ENCODE measurements at places on chromosomes 12 and 14.

GRCh38 chr14:31154956-31155355, 52.6 kb downstream of the HECTD1 start:
- DNase-seq: no peak

- DNase-seq: no peak
These were observed 24.5 kb downstream of the FIGNL2 start for GRCh38 chr12:51823875-51824565.

DNA sequence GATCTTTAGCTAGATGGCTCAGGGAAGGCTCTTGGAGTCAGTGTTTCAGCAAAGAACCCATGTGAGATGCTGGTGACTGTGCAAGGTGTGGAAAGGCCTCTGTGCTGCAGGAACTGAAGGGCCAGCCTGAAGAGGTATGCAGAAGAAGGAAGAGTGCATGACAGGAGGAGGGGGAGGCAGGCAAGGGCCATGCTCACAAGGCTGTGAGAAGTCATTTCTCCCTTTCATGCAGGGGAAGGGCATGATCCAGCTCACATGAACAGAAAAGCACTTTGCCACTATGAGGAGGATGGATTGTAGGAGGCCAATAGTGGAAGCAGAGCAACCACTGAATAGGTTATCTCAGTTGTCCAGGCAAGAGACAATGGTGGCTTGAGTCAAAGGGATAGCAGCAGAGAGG, 83.7 kb downstream of the SSPN start:
- DNase-seq: no peak

- no peak for DNase-seq
These were observed 281.1 kb downstream of the AACS start for GRCh38 chr12:125346362-125346761.

- DNase-seq: no peak
These were observed 48.7 kb upstream of the ABCC9 start for GRCh38 chr12:21989819-21990412.

DNA sequence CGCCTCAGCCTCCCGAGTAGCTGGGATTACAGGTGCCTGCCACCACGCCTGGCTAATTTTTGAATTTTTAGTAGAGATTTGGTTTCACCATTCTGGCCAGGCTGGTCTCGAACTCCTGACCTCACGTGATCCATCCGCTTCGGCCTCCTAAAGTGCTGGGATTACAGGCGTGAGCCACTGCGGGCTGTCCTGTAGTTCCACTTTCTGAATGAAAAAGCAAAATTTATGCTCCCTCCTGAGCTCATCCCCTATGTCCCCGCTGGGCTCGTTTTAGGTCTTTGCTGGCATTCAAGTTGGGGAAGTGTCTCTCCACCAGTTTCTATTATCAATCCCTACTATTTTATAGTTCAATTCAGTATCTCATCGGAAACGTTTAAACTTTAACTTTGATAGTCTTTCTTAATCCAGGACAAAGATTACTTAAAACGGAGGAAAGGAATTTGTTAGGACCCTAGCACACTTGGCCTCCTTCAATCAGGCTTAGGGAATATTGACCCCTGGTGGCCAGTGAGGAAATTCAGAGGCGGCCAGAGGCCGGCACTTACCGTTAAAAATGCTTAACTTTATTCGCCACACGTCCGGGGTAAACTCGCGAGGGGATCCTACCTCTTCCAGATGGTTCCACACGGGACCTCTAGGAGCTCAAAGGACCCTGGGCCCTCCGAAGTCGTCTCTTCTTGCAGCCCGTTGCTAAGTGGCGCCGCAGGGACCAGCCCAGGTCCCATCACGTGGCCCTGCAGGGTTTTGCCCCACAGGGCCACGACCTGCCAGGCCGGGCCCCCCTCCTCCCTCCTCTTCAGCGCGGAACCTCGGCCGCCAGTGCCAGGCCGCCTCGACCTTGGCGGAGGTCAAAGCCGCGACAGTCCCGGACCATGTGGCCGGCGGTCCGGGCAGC, 11.4 kb upstream of the DNAL1 start:
- peak; percentile 52 for DNase-seq

GRCh38 chr12:2627835-2628191, 167.0 kb upstream of the FKBP4 start:
- no peak for DNase-seq

GRCh38 chr12:88750867-88751543, 170.7 kb upstream of the KITLG start:
- no peak for DNase-seq

DNA sequence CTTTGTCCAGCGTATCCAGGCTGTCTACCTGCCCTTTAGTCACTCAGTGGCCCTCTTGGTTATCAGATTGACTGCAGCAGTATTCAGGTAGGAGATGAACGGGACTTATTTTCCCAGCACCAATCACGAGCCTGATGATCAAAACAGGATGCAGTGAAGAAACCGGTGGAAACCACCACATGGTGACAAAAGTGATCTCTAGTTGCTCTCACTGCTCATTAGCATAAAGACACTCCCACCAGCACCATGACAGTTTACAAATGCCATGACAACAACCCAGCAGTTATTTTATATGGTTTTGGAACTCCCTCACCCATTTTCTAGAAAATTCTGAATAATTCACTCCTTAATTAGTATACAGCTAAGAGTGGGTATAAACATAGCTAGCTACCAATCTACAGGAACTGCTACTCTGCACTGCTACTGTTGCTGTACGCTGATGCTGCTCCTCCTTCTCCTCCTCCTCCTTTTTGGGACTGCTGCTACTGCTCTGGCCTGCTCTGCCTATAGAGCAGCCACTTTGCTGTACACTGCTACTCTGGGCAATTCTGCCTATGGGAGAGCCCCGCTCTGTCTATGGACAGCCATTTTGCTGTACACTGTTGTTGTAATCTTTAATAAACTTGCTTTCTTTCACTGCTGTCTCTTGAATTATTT, 142.5 kb upstream of the SSTR1 start:
- peak; percentile 32 for DNase-seq

GRCh38 chr12:16949371-16949770, 343.4 kb upstream of the LMO3 start:
- no peak for DNase-seq

GRCh38 chr12:129325566-129325965, 472.3 kb downstream of the GLT1D1 start:
- no peak for DNase-seq

- no peak for DNase-seq
These were observed 179.9 kb upstream of the PELI2 start for GRCh38 chr14:55938249-55938791.

DNA sequence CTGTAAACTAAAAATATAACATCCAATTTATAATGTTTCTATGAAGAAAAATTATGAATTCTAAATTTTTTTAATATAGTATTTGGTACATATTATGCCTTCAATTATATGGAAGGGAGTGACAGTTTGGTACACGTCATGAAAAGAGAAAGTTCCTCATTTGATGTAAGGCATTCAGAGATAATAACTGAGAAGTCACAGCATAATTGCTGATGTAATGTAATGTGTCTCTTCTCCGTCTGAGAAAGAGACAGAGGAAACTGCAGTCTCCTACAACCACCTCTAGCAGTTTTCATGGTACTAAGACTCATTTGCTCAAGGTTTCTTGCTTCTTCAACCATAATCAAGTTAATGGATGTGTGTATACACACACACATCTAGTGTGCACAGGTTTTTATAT, 2.3 kb upstream of the CD69 start:
- no peak for DNase-seq

- DNase-seq: no peak
These were observed 1.2 kb downstream of the VWF start for GRCh38 chr12:6123258-6123657.

GRCh38 chr12:13124656-13125505, 21.4 kb upstream of the GSG1 start:
- no peak for DNase-seq

GRCh38 chr12:11991604-11992003, 79.1 kb upstream of the BCL2L14 start:
- DNase-seq: no peak

GRCh38 chr12:77559400-77560074, 271.2 kb upstream of the NAV3 start:
- DNase-seq: no peak

DNA sequence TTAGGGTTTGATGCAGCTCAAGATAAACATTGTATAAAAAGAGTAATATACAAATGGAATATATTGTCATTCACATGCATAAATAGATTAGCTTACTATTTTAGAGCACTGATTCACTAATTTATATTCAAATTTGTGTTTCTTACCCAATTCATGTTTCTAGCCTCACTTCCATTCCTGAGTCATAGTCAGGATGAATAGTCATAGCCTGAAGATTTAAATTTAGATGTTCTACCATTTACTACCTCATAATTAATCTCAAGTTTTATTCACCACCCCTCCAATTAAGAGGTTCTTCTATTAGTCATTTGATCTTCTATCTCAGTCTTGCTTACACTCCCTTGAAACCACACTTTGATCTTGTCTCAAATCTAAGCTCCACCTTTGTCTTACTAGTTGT, 38.7 kb downstream of the ANO4 start:
- DNase-seq: no peak

DNA sequence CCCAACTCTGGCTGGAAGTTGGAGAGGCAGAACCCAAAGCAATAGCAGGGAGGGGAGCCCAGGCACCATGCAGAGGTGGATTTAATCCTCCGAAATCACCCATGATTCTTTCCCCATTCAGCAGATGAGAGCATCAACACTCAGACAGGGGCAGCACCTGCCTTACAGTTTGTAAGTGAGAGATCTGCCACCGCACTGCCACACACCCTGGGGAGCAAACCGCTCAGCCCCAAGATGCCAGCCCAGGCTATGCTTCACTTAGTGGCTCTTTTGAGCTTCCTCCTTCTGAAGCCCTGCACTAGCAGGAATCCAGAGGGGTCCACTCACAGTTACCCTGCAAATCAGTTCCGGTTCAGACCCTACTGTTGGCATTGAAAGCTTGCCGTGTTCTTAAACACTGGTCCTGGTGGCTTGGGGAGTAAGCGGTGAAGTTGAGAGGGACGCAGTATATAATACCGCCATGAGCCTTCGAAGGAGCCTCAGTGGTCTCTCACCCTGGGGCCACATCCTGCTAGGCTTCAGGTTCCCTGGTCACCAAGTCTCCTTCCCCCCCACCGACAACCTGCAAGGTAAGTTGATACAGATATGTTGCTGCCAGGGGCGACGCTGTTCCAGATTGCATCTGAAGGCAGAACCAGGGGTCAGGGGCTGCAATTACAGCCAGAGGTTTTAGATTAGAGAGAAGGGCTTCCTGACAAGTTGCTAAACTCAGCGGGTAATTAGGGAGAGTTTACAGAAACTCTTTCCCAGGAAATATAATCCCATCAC, 72.0 kb upstream of the CCND2 start:
- DNase-seq: no peak

- DNase-seq: no peak
These were observed 104.6 kb downstream of the TBX3 start for GRCh38 chr12:114579389-114579788.

- DNase-seq: no peak
These were observed 2.1 kb upstream of the EDDM3A start for GRCh38 chr14:20743556-20743955.

DNA sequence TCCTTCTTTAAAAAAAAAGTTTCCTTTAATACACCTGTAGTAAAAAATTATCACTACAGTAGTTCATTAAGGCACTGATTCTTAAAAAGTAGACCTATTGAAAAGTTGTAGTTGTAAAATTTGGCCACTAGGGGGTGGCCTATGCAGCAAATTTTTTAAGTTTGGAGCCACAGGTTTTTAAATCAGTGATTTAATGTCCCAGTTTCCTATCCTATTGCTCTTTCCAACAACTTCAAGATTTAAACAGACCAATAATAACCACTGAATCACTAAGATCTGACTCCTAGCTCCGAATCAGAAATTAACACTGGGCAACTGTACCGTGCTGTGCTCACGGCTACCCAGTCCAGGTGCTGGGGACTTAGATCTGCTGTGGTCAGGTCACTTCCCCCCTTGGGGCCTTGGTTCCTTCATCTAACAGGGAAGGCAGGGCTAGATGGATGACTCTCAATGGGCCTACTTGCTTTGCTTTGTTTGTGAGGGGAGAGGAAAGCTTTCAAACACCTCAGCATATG, 279.3 kb downstream of the MED13L start:
- DNase-seq: no peak

DNA sequence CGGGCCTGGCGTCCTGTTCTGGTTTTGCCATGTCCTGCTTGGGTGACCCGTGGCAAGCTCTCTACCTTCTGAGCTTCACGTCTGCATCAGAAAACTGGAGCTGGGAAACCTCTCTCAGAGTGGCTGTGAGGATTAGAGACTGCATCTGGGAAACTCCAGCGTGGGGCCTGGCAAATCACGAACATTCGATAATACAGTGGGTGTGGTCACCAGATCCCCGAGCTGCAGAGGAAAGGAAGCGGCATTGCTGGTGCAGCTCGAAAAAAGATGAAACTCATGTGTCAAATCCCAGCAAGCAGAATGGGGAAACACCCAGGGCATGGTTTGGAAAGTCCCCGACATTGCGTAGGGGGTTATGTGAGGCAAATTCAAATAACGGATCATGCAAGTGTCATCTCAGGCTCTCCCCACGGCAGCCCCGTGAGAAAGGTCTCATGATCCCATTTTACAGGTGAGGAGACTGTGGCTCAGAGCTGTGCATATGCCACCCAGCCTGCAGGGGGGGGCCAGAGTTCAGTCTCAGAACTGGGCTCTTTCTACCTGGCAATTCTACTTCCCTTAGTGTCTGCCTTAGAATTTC, 98.1 kb upstream of the VRK1 start:
- no peak for DNase-seq
